Pons (tissue), 1 donor: ENCODE measurements at places on chromosomes 7 and 10.

- DNase-seq: no peak
These were observed 5.3 kb downstream of the TMEM176A start for GRCh38 chr7:150805864-150806263.

DNA sequence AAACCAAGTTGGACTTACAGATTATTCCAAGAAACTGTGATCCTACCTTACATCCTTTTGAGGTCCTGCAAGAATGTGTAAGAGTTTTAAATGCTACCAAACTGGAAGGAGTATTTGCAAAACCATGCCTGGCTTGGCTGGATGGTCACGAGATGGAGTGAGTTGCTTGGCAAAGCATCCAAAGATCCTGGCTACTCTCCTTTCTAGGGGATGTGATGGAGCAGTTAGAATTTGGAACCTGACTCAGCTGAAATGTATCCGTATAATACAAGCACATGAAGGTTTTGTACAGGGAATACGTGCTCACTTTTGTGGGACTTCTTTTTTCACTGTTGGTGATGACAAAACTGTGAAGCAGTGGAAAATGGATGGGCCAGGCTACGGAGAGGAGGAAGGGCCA, 13.3 kb upstream of the SYPL1 start:
- no peak for DNase-seq

DNA sequence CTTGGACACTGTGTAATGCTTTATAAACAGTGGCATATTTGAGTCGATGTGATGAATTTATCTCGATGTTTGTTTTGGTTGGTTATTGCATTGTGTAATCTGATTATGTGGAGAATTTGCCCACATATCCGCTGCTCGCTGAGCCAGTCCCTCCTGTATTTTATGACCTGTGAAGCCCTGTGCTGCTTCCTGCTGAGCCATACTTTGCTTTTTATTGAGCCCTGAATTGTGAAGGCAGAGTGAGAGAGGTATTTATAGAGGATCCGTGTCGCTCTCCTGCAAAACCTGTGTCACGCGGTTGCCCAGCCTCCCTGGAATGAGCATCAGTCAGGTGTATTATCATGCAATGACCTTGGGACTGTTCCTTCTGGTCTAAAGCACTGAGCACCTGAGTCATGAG, 253.7 kb downstream of the ARHGAP21 start:
- no peak for DNase-seq

DNA sequence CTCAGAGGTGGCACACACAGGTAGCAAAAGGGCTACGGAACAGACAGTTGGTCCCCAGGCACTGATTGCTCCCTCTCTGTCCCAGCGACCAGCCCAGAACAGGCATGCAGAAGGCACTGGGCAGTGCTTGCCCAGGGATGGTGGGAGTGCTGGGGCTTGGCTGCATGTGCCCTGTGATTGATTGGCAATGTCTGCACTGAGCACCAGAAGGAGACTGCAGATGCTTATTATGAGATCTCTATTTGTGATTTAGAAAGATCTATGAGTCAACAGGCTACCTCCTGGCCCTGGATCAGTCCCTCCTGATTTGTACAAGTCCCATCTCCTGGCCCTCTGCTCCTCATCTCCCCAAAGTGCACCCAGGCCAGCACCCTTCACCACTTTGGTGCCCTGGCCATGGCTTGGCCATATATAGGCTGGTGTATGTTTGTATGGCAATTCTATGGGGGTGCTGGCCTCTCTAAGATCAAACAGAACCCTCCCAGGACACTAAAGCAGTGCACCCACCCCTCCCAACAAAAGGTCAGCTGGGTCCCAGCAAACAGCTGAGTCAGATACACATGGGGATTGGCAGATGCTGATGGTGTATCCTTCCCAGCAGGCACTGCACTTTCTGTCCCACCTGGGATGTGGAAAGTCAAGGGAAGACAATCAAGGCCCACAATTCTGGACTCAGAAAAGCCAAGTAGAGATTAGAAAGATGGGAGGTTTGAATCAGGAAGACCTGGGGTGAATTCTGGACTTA, 30.9 kb downstream of the CAMK2B start:
- DNase-seq: no peak

GRCh38 chr7:8296362-8296659, 34.3 kb upstream of the ICA1 start:
- DNase-seq: no peak

GRCh38 chr7:48102530-48102929, 13.5 kb downstream of the UPP1 start:
- no peak for DNase-seq

DNA sequence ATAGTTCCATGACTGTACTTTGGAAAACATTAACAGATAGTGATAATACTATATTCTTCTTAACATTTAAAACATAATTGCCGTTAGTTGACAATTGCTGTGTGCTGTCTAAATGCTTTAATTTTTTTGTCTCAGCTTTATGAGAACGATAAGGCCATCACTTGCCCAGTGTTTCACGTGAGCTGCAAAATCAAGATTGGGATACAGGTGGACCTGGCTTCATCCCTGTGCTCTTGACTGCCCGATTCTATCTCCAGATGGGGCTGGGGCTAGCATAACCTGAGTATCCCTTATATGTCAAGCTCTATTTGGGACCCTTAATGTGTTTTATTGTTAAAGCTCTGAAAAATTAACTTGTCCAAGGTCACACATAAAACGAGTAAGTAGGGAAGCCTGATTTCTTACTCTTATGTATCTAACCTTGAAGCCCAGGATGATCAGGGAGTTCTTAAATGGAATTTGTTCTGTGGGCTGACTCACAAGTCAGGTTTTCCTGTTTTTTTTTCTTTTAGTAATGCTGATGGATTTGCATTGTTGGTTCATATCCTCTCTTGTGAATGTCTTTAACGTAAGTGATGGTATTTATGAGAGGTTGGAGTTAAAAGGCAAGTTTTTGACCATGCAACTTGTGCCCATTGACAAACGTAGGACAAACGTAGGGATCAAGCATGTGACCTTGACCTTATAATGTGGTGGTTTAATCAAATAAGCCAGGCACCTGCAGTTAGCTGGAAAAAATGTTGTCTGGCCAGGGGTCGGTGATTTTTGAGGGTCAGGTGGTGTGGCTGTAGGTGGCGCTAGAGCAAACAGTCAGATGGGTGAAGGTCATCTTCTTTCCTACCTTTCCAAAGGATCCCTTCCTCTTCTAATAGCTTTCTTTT, 3.6 kb downstream of the PRKAR2B start:
- DNase-seq: no peak

DNA sequence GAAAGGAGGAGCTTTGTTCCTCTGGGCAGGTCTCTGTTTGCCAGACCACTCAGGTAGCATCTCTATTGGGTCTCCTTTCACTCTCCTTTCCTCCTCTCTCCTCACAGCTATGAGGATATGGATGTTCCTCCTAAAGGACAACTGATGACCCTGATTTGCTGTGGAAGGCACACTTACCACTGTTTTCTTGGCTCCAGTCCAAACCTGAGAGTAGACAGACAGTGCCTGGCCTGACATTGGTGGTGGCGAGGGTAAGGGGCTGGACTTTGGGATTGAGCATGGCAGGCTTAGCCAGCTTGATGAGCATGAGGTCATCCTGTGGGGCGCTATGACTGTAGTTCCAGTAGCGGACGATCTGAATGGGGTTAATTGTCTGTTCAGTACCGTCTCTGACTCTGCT, 3.6 kb downstream of the PRSS37 start:
- no peak for DNase-seq

DNA sequence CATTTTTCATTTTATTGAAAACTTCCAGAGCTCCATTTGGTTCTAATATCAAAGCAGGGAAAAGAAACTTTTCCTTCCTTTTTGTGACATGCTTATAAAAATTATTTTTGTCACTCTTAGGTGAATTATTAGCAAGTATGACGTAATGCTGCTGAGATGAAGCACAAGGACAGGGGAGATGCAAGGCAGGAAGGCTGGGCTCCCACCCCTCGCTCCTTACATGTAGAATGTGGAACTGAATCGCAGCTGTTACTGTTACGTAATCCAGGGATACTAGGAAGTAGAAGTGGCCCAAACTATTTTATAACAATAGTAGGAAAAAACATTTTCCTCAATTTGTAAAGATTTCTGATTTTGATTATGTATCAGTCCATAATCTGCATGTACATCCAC, 17.1 kb upstream of the GTPBP4 start:
- peak; percentile 17 for DNase-seq

DNA sequence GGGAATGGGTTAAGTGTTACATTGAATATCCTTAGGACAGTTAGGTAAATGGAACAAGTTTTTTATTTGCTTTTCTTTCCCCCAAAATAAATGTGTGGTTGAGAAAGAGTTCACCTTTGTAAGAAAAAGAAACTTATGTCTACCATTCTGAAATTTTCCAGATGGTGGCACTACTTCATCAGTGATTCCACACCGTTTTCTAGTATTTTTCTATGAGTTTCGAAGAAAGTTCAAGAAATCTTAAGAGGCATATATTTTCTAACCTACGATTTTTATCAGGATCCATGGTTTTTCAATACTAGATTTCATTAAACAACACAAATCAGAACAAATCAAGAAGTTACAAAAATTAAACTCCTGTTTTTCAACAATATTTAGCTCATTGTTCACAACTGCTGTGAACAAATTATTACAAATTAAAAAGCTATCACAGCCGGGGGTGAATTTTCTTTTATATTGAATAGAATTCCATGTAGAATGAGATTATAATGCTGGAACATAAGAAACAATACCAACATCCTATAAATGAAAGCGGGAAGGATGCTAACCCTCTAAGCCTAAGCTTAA, 163.1 kb upstream of the NPVF start:
- peak; percentile 54 for DNase-seq

GRCh38 chr10:48285710-48286109, 11.2 kb upstream of the FRMPD2 start:
- DNase-seq: no peak

GRCh38 chr7:151131592-151132293, 35.8 kb downstream of the GBX1 start:
- DNase-seq: peak; percentile 88

GRCh38 chr7:92717993-92718716, 118.2 kb downstream of the CDK6 start:
- DNase-seq: peak; percentile 94

GRCh38 chr10:124033887-124034218, 59.5 kb downstream of the CHST15 start:
- DNase-seq: no peak

DNA sequence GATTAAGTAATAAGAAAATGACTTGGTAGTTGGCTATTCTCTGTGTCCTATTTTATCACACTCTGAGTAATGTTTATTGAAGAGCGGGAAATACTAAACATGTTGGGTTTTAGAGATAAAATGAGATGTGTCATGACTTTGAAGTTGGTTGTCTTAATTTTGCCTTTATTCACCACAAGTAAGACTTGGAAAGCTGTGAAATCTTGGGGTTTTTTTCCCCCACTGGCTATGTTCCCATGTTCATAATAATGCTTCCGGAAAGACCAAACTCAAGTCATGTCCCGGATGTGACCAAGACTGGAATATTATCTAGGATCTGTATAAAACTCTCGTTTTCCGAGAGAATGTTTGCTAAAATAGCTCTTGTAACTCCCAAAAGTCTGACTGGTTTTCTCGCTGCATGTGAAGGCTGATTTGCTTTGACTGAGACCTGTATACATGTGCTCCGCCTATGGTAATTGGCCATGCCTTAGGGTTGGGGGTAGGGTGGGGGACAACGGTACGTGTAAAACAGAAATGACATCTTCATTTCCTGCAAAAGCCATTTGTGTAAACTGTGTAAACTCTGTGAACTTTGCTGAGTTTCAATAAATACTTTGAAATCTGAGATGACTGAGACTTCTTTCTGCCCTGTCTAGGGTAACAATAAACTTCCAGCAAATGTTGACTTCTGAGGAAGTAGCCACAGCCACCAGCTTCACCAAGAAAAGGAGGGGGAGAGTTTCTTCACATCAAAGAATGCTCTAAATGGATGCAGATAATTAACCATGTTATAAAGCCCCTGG, 169.6 kb downstream of the ZNF365 start:
- DNase-seq: no peak

- no peak for DNase-seq
These were observed 96.5 kb downstream of the LRRC4 start for GRCh38 chr7:127934711-127935110.

DNA sequence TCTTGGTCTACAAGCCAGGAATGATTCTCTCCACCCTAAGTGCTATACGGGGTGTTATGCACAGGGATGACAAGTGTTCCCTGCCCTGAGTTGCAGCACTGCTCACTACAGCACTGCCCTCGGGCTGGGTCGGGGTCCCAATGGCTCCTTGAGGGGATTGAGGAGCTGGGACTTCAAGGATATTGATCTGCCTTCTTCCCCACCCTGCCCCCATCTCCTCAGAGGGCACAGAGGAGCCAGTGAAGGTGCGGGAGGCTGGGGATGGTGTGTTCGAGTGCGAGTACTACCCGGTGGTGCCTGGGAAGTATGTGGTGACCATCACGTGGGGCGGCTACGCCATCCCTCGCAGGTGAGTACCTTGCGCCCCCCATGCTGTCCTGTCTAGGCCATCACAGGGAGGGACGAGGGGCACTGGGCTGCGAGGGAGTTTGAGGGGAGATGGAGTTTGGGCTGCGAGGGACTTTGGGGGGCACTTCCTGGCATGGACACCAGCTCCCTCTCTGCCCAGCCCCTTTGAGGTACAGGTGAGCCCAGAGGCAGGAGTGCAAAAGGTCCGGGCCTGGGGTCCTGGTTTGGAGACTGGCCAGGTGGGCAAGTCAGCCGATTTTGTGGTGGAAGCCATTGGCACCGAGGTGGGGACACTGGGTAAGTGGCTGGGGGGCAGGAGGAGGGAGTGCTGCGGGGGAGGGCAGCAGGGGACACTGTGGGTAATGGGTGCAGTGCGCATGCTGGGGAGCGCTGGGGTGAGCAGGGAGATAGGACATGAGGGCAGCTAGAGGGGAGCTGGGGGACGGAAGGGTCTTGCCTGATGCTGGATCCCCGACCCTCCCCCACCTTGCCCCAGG, 10.3 kb downstream of the FLNC start:
- no peak for DNase-seq

GRCh38 chr7:43484678-43485395, 98.1 kb upstream of the STK17A start:
- no peak for DNase-seq

DNA sequence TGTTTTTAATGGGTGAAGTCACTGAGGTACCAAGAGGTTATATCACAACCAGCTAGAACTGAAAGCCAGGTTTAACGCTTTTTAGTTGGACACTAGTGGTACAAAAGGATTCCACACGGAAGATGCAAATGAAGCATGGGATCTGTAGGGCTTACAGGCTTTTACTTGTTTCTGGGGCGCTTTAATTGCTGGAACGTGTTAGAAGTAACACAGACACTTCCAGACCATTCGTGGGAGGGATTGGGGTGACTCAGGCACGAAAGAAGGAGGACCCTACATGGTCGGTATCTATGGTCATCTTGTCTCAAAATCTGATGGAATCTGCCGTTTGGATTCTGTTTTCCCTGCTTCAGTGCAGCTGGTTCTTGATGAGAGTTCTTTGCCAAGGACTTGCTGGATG, 1.0 kb downstream of the YKT6 start:
- no peak for DNase-seq

- no peak for DNase-seq
These were observed 85.8 kb downstream of the KAT6B start for GRCh38 chr10:74912182-74912581.

DNA sequence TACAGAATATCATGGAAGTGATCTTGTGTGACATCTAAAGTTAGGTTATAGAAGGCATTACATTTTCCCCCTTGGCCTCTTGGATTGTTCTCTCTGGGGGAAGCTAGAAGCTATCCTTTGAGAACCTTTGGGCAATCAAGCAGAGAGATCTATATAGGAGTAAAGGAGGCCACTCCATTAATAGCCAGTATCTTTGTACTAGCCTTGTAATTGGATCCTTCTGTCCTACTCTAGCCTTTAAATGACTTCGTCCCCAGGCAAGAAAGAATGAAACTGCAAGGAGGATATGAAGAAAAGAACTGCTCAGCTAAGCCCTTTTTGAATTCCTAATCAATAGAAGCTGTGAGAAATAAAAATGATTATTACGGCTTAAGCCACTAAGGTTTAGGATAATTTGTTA, 230.9 kb downstream of the AGMO start:
- no peak for DNase-seq
